NCI-H460 (cell line): ENCODE measurements at places on chromosomes 1 and 21. TPM values are rescaled to one million over a fixed set of nuclear protein-coding genes. Genes with fewer than 3 reads are reported as not detected.

DNA sequence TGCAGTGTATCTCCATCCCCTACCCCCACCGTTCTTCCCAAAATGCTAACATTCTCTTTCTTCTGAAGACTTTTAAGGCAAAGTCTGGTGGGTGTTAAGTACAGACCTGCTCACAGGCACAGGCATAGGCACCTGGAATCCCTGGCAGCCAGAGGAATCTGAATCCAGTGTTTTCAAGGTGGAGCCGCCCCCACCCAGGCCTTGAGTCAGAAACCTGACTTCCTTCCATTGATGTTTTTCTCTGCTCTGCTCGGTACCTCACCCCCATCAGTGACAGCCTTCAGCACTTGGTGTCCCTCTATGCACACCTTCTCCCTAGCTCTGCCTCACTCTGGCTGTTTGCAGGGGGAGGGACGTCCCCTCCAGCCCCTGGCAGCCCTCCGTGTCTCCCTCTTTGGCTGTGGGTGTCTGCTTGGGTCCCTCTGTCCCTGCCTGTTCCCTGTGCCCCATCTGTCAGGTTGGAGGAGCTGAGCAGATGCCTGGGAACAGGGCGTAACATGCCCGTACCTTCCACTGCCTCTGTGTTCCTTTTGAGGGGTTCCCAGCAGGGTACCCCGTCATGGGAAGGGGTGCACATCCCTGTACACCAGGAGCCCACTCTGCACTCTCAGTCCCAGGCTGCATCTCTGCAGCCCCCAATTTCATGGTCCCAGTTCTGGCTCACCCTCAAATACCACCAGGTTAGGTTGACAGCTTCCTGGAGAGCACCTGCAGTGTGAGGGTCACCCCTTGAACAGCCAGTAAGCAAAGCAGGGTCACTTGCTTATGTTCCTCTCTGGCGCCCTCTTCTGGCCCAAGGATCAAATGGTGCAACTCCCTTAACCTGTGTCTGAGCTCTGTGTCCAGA lies 6.7 kb downstream of the NCDN start:
- peak; percentile 68 for DNase-seq

DNA sequence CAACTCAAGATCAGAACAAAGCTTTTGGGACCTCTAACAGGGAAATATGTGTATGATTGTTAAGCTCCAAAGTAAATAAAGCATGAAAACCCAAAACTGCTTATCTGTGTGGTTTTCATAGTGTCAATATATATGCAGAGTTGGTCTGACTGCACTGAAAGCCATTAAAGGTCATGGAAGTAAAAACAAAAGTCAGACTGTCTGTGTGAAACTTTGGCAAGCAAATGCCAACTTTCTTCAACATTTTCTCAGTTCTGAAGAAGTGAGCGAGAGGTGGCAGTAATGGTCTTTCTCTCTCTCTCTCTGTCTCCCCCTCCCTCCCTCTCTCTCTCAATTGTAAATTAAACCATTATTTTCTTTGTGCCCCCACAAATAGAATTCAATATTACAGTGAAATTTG lies 100.1 kb upstream of the S1PR1 start:
- no peak for DNase-seq

DNA sequence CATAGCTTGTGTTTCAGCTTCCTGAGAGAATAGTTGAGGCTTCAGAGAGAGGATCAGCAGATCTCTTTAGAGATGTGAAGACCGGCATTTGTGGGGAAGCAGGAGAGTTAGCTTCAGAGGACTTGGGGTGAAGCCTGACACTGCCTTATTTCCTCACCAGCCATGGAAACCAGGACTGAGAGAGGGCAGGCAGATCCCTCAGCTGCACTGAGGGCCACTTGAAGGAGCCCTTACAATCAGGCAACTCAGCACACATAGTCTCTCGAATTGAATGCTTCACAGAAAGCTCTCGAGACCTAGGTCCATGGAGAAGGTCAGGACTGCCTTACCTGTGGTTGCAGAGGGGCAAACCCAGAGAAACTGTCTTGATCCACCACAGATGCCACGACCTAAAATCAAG lies 19.8 kb downstream of the NCF2 start:
- no peak for DNase-seq

GPR52 gene
- total RNA-seq: 1.0 TPM in 2 replicates

IVL gene
- not detected in 2 replicates for total RNA-seq

DNA sequence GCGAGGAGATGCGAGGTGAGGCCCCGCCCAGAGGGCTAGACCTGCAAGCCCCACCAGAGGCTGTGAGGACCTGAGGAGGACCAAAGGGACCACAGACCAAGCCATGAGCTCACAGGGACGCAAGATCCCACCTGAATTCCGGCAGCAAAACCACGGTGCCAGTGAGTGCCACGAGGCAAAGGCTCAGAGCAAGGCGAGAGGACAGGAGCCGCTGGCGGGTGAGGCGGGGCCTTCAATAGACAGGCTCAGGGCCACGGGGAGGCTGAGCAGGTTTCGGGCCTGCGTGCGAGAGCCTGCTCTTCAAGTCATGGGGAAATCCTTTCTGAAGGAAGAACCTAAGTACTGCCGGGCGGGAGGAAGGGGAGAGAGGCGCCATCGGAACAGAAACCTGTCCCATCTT lies 7.1 kb upstream of the TMEM240 start:
- no peak for DNase-seq

DNA sequence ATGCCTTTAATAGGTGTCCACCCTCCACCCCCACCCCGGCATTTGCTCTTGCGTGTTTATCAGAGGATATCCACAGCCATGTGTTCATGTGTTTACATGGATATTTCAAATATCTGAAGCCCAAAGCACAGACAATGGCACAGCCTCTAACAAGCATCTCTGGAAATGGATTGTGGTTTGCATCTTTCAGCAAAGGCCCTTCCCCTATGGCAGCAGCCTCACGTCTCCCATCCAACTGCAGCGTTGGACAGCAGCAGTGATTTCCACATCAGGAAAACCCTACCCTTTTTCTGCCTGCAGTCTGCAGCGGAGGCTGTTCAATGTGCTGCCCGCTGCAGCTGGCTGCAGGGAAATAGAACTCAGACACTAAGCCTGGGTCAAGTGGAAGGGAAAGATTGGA lies 1.6 kb downstream of the RASSF5 start:
- no peak for DNase-seq

GRCh38 chr1:231311720-231312431 lies 25.8 kb downstream of the EXOC8 start:
- no peak for DNase-seq

DNA sequence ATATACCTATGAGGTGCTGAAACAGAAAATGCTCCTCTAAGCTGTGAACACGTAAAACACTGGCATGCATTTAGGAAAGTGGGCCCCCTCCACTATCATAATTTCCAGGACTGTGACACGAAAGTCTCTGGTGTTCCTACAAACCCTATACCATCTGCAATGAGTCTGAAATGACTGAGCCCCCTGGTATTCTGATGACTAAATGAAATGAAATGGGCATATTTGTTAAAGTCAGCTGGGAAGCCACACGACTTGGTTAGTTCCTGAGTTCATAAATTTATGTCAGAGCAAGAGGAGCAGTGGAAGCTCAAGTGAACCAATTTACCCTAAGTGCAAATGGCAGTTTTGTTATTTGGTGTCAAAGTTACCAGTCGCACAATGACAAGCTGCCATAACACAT lies 182.3 kb downstream of the KCTD3 start:
- no peak for DNase-seq

GRCh38 chr1:155272466-155273342 lies 600 bp downstream of the CLK2 start:
- no peak for DNase-seq

- DNase-seq: no peak
Observed at GRCh38 chr1:233962878-233963277, 58.4 kb downstream of the SLC35F3 start.

DNA sequence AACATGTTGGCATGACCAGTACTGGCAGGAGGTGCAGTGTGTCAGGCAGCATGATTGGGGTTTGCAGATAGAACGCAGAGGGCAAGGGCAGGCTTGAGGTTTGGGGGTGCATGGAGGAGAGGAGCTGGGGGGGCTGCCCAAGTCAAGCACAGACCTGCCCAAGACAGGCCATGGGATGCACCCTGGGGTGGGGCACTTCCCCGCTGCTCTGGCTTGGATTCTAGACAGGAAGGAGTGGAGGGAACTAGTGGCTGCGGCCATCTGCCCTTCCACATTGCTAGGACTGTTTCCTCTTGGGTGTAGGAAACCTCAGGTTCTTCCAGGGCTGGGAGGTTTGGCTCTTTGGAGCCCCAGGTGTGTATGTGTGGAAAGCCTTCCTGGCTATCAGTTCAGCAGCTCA lies 3.0 kb downstream of the PDXK start:
- no peak for DNase-seq

- DNase-seq: no peak
Observed at GRCh38 chr1:229155472-229155871, 115.4 kb upstream of the RAB4A start.

DNA sequence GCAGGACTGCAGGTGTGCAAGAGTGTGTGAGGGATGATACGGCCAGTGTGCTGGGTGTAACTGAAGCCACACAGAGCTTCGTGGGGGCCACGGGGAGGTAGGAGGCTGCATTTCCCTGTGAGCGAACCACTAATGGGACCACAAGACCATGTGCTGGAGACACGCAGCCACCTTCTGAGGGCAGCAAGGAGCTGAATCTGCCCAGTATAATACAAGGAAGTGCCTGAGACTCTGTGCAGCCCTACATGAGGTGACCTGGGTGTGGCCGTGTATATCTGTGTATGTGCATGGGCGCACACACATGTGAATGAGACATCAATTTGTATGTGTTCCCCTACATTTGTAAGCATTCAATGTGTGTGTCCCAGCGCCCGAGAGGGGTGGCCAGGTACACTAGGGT lies 50.8 kb downstream of the CHD5 start:
- DNase-seq: no peak

TESK2 gene
- total RNA-seq: 0.27 and 0.52 TPM in 2 replicates

DNA sequence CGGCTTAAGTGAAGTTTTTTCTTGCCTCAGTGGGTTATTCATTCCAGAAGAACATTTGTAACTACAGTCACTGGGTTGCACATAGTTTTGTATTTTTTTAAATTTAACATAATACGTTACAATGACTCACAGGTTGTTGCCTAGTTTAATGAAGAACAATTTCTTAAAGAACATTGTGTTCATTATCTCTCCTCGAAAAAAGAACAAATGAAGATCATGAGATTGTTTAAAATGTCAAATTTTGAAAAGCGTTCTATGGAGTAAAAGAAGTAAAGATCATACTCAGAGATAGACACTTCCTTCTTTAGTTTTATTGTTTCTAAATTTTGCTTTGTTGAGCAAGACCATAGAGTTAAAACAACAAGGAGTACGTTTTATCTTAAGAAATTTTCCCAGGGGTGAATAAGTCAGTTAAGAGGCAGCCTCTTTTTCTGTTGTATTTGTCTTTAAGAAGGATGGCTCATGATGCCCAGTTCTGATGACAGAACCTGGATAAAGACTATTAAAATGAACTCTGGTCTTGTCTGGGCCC lies 10.5 kb upstream of the SLAMF1 start:
- DNase-seq: no peak

DNA sequence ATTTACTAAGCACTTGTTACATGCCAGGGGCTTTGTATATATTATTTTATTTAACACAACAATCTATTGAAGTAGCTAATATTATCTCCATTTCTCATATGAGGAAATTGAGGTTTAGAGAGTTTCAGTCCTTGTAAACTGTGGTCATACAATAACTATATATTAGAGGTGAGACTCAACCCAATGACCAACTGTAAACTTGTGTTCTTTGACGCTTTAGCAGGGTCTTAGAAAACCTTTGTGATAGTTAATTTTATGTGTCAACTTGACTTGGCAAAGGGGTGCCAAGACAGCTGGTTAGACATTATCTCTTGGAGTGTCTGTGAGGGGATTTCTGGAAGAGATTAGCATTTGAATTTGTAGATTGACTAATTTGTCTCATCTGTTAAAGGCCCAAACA lies 252.4 kb upstream of the B3GALT2 start:
- no peak for DNase-seq

DNA sequence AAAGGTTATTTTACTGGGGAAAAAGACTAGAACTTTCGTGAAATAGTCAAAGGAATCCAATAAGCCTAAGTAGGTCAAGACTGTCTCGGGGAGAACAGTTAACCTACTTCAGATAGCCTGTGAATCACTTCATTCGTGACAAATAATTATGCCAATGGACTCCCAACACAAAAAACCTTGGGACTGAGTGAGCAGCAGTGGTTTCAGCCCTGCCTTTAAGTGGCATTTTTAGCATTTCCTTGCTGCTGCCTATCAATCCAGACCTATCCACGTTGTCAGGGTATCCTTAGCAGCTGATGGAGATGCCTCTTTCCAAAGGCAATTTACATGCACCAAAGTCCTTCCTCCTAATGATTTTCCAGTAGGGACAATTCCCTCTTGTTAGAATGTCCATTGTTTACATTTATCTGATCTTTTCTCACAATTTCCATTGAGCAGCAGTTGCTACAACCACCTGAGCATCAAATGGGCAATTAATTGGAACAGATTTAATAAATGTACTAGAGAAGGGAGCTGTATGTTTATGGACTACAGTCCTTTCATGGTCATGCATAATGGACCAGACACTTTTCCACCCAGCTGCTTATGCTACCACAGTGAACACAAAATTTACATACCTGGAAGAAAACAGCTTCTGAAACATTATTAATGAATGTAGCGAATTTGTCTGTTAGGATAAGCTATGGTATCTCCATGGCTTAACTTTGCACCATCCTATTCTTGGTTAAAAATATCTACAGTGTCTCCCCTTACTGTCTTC lies 75.8 kb downstream of the TM2D1 start:
- DNase-seq: no peak

RAB25 gene
- total RNA-seq: not detected in 2 replicates

GRCh38 chr1:36822648-36823047 lies 211.7 kb downstream of the GRIK3 start:
- DNase-seq: no peak

TP73 gene
- total RNA-seq: 0.07 and 0.17 TPM in 2 replicates

DMRTA2 gene
- 10.7 and 10.8 TPM in 2 replicates for total RNA-seq

DNA sequence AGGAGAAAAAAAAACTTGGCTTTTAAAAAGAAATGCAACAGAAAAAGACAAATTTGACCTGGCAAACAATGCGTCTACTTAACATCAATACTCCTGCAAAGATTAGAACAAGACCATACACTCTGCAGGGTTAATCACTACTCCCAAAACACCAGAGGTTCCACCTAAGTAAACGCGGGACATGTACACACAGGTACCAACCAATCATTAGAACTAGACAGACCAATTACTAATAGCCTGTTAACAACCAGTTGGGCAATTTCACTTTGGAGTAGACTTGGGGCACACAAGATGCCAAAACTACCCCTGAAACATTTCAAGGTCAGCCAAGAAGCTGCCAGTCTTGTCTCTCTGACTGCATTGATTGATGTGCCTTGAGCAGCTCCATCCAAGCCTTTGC lies 125.8 kb downstream of the RRAGC start:
- no peak for DNase-seq
